ENCODE measurements at places on chromosomes 7 and 10.
A peak's percentile ranks its signal among the peaks of the same experiment; 100 is the strongest.

GRCh38 chr7:47940088-47941013 lies 7.9 kb downstream of the PKD1L1 start:
- DNase-seq = no peak

DNA sequence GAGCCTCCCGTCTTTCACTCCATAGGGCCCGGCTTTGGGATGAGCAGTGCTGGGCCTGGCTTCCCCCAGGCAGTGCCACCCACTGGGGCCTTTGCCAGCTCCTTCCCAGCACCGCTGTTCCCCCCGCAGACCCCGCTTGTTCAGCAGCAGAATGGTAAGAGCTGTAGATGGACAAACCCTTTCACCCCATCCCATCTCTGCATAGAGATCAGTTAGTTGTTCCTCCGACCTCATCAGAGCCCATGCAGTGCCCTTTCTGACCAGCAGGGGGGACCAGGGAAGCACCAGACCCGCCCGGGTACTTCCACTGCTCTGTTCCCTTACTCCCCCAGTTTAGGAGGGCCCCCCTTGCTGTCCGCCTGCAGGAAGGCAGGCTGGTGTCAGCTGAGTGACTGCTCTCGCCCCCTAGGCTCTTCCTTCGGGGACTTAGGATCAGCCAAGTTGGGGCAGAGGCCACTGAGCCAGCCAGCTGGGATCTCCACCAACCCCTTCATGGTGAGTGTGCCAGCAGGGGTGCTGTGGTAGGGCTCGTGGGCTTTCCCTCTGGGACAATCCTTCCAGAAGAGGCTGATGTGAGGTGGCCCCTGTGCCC lies 9.8 kb downstream of the SAP25 start:
- peak; percentile 75 for DNase-seq

- no peak for DNase-seq
Measured at GRCh38 chr7:44077681-44078091, 4.6 kb downstream of the POLM start.

GRCh38 chr7:95553939-95554338 lies 42.4 kb downstream of the PDK4 start:
- no peak for DNase-seq

GRCh38 chr10:4359003-4359402 lies 467.0 kb upstream of the AKR1E2 start:
- DNase-seq = no peak

DNA sequence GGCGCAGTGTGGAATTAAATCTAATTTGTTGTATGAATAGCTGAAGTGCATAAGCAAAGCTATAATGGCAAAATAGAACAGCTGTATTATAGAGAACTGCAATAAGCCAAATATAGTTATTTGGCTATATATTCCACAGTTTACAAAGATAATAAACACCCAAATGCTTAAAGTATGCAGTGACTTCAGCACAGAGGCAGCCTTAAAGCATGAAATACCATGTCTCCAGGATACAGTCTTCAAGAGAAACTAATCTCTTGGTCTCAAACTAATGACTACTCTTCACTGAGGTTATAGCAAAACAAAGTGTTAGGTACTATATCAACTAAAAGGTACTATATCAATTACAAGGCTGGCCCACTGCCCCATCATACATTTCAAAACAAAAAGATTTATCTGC lies 48.0 kb downstream of the NT5C2 start:
- DNase-seq = no peak

DNA sequence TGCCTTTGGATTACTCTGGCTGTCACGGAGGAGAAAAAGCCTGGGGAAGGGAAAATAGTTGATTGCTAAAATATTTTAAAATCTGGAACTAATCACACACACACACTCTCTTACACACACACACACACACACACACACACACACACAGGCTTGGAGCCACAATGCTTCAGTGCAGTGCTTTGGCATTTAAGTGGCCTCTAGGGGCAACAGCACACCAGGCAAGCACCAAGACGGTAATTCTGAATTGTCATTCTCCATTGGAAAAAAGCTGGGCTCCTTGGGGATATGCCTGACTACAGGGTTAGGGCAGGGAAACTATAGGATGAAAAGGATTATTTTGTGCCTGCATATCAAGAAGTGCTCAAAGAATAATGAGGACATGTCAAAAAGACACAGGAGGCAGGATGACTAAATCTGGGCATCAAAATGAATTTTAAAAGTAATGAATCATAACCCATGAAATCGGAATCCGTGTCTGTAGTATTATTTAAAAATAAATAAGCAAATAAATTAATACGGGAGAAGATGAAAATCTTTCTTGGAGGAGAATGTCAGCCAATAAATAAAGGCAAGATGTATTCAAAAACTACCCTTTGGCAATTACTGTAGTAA lies 30.4 kb upstream of the DDC start:
- no peak for DNase-seq

- DNase-seq = no peak
Measured at GRCh38 chr7:47247132-47247531, 334.8 kb downstream of the TNS3 start.

GRCh38 chr7:37234334-37234733 lies 214.3 kb downstream of the ELMO1 start:
- DNase-seq = no peak

GRCh38 chr7:135964791-135965190 lies 12.4 kb downstream of the MTPN start:
- no peak for DNase-seq

GRCh38 chr10:58995058-58995596 lies 181.3 kb upstream of the PHYHIPL start:
- no peak for DNase-seq

GRCh38 chr10:24000271-24000813 lies 208.6 kb upstream of the KIAA1217 start:
- DNase-seq = no peak

DNA sequence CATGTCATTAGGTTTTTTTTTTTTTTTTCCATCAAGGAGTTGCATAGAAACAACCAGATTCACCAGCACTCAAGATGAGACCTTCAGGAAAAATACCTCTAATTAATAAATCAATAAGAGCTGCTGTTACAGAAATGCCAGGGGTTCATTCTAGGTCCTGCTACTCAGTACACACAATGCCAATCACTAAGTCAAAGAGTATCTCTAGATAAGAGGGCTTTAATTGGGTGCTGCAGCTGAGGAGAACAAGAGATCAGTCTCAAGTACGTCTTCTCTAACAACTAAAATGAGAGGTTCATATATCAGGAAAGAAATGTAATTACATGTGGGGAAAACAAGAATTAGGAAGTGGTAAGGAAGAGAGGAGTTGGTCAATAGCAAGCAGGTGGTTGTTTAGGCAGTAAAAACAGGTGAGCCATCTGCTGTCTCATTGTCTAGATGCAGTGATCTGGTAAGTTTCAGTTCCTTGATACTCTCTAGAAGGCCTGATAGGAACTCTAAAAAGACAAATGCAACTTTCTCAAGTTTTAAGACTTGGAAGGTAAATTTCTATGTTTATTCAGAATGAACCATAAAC lies 272.9 kb upstream of the ZWINT start:
- DNase-seq = no peak

DNA sequence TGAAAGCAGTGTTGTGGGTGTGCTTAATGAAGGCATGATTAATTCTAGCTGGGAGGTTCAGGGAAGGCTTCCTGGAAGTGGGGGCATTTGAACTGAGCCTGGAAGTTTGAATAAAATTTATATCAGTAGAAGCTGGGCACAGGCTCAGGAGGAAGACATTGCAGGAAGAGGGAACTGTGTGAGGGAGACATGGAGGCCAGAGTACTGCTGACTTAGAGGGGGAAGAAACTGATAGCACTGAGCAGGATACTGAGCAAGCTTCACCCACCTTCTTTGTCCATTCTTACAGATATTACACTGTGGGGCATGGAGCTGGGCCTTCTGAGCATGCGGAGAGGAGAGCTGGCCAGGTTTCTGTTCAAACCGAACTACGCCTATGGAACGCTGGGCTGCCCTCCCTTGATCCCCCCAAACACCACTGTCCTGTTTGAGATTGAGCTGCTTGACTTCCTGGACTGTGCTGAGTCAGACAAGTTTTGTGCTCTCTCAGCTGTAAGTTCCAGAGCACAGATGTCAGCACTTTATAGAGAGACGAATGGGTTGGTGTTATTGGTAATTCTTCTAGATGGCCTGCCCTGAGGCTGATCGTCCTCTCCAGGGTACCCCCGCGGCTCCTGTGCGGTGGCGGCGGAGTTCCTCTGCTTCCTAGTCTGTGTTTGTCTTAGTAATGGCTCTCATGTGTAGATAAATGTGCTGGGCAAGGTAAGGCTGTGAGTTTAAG lies 2.1 kb downstream of the FKBP6 start:
- DNase-seq = no peak

DNA sequence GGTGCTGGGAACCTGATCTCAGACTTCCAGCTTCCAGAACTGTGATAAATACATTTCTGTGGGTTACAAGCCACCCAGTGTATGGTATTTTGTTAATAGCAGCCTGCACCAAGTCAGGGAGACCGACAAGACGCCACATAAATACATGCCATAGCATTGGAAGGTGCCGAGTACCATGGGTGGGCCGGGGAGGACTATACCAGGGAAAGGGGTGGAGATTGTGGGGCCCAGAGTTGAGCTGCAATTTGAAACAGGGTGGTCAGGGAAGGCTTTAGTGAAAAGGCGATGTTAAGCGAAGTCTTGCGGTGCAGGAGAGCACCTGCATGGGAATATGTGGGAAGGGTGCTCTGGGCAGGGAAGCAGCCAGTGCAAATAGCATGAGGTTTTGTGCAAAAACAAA lies 88.9 kb upstream of the LRRC4 start:
- DNase-seq = no peak

GRCh38 chr7:90877201-90877600 lies 281.1 kb downstream of the CDK14 start:
- no peak for DNase-seq

GRCh38 chr10:19651549-19651948 lies 164.7 kb upstream of the PLXDC2 start:
- DNase-seq = no peak

- no peak for DNase-seq
Measured at GRCh38 chr7:37342176-37342687, 106.4 kb downstream of the ELMO1 start.

- no peak for DNase-seq
Measured at GRCh38 chr10:124605001-124605370, 139.2 kb downstream of the FAM53B start.

GRCh38 chr10:48274636-48275035 lies at the start of gene FRMPD2:
FRMPD2 (minus strand) TSS chr10:48274696; CDS start chr10:48274567, 129 bp downstream.
- DNase-seq = no peak

GRCh38 chr7:113086431-113086888 lies at the start of gene GPR85:
GPR85 (minus strand) TSS chr7:113086827; CDS start chr7:113084721, 2,106 bp downstream.
- DNase-seq = peak; percentile 17

GRCh38 chr7:2632733-2633537 lies 1.1 kb downstream of the TTYH3 start:
- peak; percentile 60 for DNase-seq

GRCh38 chr7:151631570-151631952 lies 111.9 kb upstream of the RHEB start:
- DNase-seq = peak; percentile 4

DNA sequence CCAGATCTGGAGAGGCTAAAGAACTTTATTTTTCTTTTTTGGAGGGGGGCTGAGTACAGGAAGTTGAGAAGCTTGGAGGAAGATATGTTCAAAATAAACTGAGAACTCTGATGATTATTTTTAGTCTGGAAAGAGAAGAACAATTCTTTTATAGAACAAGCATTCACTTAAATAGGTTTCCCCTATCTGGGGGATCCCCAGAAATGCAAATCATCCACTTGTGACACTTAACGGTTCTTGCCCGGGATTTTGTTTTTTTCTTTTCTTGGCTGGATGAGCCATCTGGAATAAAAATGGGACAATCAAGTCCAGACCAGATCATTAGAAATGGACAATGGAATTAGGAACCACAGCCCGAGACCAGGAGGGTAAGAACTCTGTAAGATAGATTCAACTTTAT lies 95.9 kb upstream of the EGR2 start:
- no peak for DNase-seq

DNA sequence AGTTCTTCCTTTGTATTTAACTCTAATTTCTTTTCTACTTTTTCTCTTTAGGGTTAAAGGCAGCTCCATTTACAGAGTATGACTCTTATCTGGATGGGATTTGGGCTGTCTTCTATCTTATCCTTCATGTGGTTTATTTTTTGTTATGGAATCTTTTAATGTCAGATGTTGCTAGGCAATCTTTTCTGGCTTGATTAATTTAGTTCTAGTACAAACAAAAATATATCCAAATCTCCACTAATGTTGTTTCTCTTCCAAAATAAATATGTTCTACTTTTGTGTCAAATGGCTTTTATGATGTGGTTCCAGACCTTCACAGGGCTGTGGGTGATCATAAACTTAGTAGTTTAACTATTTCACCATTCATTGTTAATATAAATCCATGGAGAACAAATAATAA lies 246.9 kb downstream of the AHR start:
- no peak for DNase-seq

DNA sequence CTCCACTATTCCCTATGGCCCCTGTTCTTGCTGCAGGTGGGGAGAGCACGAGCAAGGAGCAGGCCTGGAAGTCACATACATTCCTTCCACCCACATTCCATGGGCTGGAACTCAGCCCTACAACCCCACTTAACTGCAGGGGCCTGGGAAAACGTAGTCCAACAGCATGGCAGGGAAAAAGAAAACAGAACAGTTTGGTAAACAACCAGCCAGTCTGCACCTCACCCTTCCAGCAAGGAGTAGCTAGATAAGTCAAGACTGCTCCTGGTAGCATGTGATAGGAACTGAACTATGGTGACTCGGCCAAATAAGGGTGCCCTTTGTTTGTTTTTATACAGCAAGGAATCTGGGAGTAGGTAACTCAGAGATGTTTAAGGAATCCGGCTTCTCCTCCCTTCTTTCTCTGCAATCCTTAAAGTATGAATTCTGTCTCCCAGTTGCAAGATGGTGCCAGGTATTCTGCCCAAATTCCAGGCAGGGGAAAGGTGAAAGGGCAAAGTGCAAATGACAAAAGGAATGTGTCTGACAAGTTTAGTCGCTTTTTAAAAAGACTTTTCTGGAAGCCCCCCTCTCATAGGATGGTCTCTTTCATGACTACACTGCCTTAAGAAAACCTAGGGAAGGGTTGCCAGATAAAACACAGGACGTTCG lies 311.7 kb upstream of the NEBL start:
- DNase-seq = no peak

GRCh38 chr7:45404622-45405021 lies 169.5 kb upstream of the ADCY1 start:
- no peak for DNase-seq

- DNase-seq = no peak
Measured at GRCh38 chr10:104429846-104430245, 76.2 kb downstream of the CFAP58 start.

DNA sequence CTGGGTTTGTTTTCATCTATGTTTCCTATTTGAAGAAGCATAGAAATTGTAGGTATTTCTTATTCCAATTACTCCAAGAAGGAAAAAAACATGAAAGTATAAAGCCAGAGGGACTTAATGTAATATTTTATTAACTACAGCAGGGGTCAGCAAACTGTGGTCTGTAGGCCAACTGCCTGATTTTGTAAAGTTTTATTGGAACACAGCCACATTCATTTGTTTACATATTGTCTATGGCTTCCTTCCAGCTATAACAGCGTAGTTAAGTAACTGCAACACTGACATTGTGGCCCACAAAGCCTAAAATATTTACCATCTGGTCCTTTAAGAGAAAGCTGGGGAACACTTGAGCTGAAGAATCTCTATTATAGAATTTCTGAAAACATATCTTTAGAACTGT lies 306.2 kb downstream of the BICC1 start:
- DNase-seq = no peak
